ENCODE measurements at places on chromosomes 2 and 18. TPM values are rescaled to one million over a fixed set of nuclear protein-coding genes. Genes with fewer than 3 reads are reported as not detected.
A peak's percentile ranks its signal among the peaks of the same experiment; 100 is the strongest.

- DNase-seq, result no peak
Measured at GRCh38 chr2:201827621-201828020, 21.3 kb downstream of the CDK15 start.

GRCh38 chr2:179273461-179273962 lies 8.9 kb upstream of the SESTD1 start:
- DNase-seq, result peak; percentile 11

GRCh38 chr2:106138543-106139237 lies 55.4 kb downstream of the UXS1 start:
- no peak for DNase-seq

The BMP10 gene
- total RNA-seq, result not detected

The ZC3H6 gene
- total RNA-seq, result 7.9 TPM

DNA sequence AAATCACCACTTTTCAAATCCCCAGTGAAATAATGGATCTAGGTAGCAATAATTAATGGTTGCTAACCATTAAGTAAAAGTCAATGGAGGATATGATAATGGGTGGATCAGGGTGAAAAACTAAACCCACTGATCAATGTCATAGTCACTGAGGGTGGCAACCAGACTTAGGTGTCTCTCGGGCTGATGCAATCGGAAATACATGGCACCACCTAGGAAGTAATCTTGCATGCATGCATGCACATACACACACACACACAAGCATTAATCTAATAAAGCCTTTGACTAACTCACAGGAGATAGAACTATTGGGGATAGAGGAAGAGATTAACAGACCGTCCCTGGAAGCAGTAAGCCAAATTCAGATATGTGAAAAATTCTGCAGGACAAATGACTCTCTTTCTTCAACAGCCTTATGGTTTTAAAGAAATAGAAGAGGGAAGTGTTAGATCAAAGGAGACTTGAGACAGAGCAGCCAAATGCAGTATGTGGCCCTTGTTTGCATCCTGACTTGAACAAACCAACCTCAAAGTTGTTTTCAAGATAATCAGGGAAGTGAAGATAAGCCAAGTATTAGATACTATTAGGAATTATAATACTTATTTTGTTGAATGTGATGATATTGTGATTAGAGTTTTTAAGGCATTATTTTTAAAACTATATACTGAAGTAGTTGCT lies 186.0 kb upstream of the RMP24 start:
- no peak for DNase-seq

DNA sequence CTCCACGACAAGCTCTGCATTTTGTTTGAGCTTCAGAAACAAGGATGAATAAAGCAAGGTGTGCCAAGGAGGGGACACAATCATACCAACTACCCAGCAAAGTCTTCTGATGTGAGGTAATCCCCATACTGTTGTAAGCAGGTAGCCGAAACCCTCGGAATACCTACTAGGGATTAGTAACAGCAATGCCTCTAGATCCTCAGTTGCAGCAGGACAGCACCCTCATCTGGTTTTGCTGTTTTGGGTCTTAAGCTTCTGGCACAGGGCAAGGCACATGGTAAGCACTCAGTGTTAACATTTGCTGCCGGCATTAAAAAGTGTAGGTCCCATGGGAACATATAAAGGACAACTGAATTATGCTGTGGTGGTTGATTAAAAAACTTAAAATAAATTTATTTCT lies 16.0 kb upstream of the LINC00305 start:
- DNase-seq, result no peak

The NPPC gene
- total RNA-seq, result 16.5 TPM

The IL36G gene
- not detected for total RNA-seq

- no peak for DNase-seq
Measured at GRCh38 chr18:46573156-46573555, 83.9 kb downstream of the LOXHD1 start.

DNA sequence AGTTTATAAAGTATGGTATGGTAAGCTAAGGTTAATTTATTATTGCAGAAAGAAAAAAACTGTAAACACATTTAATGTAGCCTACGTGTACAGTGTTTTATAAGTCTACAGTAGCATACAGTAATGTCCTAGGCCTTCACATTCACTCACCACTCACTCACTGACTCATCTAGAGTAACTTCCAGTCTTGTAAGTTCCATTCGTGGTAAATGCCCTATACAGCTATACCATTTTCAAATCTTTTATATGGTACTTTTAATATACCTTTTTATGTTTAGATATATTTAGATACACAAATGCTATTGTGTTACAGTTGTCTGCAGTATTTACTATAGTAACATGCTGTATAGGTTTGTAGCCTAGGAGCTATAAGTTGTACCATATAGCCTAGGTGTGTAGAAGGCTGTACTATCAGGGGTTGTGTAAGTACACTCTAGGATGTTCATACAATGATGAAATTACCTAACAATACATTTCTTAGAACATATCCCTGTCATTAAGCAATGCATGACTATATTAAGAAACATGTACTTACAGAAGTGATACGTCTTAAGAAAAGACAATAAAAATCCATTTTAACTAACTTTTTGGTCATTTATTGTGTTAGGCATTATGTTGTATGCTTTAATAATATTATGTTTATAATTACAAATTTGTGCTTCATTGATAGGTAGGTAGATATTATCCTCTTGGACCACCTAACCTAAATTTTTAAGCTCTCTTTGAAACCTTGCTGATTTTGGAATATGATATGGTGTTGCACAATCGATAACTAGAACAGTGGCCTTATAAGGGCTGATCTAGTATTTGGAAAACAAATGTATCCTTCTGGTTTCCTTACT lies 51.9 kb downstream of the VRK2 start:
- no peak for DNase-seq

- DNase-seq, result no peak
Measured at GRCh38 chr2:133218204-133218603, 350.1 kb downstream of the NCKAP5 start.

DNA sequence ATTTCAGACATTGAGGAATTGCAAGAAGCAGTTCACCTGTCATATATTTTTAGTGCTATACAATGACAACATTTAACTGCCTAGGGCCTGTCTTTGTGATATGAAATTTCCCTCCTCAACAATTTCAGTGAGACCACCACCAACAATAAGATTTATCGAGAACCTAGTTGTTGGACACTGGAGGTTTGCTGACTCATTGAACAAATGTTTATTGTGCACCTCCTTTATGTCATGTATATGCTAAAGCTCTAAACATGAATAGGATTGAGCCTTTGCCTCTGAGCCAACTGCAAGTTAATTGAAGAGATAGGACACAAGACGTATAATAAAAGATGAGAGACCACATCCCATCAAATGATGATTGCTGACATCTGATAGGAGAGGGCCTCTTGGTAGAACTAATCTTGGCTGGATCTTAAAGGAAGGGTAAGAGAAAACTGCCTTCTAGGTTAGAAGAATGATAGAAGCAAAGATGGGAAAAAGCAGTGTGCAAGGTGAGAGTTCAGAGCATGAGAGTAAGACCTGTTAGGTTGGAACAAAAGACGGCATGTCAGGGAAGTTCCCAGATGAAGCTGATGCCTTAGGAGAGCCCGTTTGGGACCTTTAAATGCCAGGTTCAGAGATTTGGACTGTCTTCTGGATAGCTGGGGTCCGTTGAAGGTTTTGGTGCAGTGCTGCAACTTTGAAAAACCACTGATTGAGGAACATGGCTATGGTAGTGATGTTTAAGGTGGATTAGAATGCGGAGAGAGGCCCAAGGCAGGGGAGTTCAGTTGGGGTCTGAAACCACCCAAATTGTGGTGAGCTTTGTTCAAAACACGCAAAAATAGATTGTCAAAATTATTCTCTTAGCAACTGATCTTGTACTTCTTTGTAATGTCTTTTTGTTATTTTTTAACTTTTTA lies 133.0 kb upstream of the EML6 start:
- no peak for DNase-seq

DNA sequence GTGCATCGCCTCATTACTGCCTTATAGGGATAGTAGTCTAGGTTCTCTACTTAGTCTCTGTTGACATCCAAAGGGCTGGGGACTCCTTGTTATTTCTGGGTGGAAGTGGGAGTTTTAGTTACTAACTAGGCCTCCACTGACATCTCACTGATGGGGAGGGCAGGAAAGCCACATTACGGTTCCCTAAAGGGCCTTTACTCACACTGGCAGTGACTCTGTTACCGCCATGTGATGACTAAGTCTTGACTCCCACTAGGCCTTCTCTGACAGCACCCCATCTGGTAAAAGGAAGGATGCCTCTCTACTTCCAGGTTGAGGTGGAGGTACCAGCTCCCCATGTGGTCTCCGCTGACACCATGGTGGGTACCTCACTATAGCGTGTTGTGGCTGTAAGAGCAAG lies 14.0 kb upstream of the BCL2L11 start:
- DNase-seq, result no peak

GRCh38 chr2:206354129-206354528 lies 79.7 kb downstream of the ZDBF2 start:
- DNase-seq, result no peak

The DYNAP gene
- not detected for total RNA-seq

GRCh38 chr2:170929686-170930050 lies 615 bp downstream of the GORASP2 start:
- peak; percentile 27 for DNase-seq

GRCh38 chr2:43059183-43059897 lies 167.1 kb downstream of the ZFP36L2 start:
- DNase-seq, result no peak

DNA sequence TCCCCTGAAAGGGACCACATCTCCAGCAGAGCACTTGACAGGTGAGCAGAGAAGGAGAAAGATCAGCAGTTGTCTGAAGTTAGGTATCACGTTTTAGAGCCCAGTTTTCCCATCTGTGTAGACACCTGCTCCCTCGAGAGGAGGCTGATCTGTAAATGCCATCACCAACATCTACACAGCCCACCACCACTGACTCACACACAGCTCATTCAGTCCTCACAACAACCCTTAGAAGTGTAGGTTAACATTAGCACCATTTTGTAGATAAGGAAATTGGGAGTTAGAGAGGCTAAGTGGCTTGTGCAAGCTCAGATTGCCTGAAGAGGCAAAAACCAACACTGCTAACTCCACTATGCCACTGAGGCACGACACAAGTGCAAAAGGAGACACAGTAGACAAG lies 37.2 kb upstream of the STAT1 start:
- no peak for DNase-seq

DNA sequence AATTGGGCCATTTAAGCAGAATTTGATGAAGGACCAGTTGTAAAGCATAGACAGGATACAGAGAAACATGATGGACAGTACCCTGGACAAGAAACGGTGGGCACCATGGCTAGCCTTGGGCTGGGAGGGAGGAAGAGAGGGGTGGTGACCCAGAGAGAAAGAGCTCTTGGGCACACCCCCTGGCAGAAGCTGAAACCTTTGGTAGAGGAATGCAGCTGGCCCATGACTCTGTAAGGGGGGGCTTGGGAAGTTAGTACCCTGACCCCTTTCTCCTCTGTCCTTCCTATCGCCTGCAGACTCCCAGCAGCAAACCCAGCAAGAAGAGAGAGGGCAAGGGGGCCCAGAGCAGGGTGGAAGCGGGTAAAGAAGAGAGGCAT lies 32.6 kb downstream of the MRPL44 start:
- no peak for DNase-seq

GRCh38 chr2:2116657-2117056 lies 214.4 kb downstream of the MYT1L start:
- DNase-seq, result no peak

- DNase-seq, result no peak
Measured at GRCh38 chr2:71895320-71896161, 252.1 kb downstream of the CYP26B1 start.

- no peak for DNase-seq
Measured at GRCh38 chr2:40725040-40725439, 273.1 kb upstream of the SLC8A1 start.

DNA sequence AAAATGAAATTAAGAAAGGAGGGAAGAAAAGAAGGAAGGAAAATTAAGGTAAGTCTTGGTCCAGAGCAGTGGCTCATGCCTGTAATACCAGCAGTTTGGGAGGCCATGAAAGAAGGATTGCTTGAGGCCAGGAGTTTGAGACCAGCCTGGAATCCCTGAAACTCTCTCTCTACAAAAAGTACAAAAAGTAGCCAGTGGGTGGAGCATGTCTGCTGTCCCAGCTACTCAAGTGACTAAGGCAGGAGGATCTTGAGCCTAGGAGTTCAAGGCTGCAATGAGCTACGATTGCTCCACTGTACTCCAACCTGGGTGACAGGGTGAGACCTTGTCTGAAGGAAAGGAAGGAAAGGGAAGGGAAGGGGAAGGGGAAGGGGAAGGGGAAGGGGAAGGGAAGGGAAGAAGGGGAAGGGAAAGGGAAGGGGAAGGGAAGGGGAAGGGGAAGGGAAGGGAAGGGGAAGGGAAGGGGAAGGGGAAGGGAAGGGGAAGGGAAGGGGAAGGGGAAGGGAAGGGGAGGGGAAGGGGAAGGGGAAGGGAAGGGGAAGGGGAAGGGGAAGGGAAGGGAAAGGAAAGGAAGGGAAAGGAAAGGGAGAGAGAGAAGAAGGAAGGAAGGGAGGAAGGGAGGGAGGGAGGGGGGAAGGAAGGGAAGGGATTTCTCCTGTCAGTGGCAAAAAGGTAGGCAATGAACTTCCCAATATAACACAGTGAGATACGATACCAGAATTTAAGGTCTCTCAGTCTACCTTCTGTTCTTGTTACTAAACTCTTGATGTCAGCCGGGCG lies 412.8 kb downstream of the CMPK2 start:
- DNase-seq, result no peak

DNA sequence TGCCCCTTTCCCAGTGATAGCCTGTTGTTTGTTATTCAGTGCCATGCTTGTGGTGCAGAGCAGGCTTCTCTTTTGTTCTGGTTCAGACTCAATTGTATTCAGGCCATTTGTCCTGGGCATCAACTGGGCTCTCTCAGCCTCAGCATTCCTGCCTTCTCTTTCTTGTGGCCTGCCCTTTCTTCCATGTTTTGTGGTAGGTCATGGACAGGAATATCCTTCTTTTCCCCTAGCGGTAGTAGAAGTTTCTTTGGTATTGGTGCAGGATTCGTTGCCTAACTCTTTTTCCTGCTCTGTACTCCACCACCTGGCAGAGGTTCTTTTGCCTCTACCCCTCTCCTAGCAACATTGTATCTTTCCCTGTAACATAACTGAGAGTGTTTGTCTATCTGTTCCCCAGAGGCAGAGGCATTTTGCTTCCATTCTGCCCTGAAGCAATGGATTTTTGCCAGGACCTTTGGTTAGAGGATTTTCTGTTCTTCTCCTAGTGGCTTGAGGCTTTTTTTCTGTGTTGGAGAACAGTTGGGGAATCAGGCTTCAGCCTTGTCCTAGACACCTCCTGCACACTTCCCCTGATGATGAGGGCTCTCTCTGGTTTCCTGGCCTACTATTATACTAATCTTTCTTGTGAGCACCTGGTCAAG lies 68.5 kb downstream of the NCOA1 start:
- no peak for DNase-seq

DNA sequence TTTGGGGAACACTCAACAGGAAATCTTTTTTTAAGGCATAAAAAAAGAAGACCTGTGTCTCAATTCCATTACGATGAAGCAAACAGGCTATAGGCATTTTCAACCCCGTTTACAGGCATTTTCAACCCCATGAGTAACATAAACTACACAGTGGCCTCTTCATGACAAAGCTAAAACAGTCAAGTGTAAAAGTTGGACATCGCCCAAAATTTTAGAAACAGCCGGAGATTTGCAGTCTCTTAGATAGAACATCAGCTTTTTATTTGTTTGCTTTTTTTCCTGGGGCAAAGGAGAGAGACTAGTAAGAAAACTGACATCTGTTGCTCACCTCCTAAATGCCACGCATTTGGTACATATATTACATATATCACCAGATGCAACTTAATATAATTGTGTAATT lies 173.7 kb downstream of the CMPK2 start:
- no peak for DNase-seq
